Daoy (cell line): ENCODE measurements at places on chromosomes 7 and 10.

DNA sequence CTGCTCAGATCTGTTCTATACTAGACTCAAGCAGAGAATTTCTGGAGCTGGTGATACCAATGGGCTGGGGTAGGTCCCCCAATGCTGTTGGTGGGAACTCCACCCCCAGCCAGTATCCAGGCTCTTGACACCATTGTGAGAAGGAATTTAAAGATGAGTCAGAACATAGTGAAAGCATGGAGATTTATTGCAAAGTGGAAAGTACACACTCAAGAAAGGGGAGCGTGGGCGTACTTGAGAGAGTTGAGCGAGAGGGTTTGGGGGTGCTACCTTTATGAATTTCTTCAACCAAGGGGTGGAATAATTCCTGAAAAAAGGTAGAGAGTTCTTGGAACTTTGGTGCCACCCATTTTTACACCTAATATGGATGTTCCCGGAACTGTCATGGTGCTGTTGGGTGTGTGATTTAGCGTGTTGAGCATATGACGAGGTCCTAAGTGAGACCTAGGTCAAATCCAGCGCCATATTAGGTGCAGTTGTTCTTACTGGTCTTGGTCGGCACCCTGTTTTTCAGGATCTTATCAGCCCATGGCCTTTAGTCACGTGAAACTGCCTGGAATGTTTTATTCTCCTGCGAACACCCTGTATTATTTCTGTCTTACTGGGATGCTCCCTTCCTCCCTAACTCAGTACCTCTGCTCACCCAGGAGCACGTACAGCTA, 122.0 kb upstream of the AHR start:
- DNase-seq, result no peak

- DNase-seq, result no peak
Measured at GRCh38 chr10:78473006-78473405, 439.3 kb downstream of the RPS24 start.

DNA sequence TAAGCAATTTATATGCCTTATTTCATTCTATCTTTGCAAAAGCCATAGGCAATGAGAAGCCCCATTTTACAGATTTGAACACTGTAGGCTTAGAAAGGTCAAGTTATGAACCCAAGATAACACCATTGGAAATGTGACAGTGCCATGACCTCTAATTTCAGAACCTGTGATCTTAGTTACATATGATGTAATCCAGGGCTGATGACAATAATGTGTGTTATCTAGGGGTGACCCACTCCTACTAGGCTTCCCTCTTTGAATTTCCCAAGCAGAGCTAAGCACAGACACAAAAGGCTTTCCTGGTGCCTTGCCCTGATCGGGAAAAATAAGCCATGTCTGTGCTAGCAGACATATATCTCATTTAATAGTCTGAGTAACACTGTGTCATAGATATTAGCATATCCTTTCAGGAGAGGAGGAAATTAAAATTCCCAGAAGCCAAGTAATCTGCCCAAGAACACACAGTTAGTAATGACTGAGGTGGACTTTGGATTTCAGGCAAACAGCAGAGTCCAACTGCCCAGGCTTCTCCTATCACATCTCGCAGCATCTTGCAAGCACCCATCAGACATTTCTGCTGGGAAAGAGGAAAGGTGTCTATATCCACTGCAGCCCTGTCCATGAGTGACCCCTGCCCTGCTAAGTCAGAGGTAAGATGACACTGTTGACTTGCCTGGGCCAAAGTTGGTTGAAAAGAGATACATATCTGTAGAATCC, 2.8 kb upstream of the TECTB start:
- DNase-seq, result peak; percentile 5

DNA sequence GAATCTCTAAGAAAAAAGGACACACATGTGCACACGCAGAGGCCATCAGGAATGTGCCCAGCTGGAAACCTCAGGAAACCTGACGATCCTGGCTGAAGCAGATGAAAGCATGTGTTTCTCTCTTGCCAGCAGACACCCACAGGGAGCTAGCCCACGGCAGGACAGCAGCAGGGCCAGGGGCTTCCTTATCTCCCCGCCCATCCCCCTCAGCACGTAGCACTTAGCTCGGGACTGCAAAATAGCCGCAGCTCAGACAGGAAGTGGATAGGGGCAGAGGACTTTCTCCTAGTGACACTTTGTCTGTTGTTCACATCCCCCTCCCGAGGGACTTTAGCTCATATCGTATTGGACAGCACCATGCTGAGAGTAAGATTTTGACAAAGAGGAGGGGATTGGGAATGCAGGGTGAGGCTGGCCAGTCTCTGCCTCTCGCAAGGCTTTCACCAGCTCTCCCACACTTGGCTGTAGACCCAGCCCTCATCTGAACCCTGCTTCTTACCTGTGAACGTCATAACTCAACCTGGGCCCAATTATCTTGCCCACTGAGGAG, 63.8 kb downstream of the MKI67 start:
- no peak for DNase-seq
